ENCODE measurements at places on chromosomes 16 and 17.
A peak's percentile ranks its signal among the peaks of the same experiment; 100 is the strongest.

DNA sequence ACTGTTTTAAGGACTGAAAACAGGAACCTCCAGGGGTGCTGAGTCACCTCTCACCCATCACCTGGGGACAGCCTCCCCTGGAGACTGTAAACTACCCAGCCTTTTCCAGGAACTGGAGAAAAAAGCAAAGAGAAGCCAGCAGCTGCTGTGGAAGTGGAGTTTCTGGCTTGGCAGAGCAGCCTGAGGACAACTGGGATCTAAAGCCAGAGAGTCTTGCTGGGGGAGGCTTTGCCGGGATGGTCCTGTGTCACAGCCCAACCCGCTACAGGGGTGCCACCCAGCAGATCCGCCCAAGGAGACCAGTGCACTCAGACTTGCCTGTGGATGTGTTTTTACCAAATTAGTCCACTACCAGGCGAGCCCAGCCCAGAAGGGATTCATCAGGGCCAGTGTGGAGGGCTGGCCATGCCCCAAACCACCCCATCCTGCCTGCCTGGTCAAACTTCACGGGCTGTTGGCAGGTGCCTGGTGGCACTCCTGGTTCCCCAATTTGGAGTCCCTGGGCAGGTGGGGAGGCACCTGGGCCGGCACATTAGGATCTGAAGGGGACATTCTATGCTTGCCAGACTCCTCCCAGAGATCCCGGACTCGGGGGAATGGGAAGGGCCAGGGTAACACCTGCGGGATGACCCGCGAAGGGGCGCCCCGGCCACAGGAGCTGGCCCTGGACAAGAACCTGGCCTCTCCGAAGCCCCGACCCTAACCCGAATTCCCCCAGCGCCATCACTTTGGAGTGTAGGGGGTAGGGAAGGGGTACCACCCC, 771 bp downstream of the MSRB1 start:
- DNase-seq, result no peak

DNA sequence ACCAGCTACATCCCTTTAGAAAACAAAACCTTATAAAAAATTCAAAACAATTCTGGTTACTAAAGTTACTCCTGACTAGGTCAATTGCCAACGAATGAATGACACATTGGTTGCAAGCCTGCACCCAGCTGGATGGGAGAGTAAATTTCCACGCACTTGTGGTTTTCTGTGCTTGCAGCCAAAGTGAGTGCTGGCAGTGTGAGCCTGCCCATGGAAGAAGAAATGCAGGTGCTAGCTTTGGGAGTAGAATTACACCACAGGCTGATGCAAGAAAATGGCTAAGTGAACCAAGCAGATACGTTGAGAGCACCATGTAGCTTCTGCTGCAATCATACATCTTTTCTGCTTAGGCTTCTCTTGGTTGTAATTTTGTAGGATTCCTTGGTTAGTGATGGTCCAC, 74.6 kb downstream of the SYCE1L start:
- no peak for DNase-seq

- DNase-seq, result no peak
Measured at GRCh38 chr17:34703533-34703932, 124.2 kb downstream of the TMEM132E start.

- peak; percentile 4 for DNase-seq
Measured at GRCh38 chr17:64507413-64507782, 621 bp downstream of the CEP95 start.

- no peak for DNase-seq
Measured at GRCh38 chr16:63403792-63404191, 1367.6 kb upstream of the CDH8 start.

- no peak for DNase-seq
Measured at GRCh38 chr17:32393904-32394303, 43.9 kb downstream of the ZNF207 start.

GRCh38 chr16:1144476-1145382, 8.2 kb upstream of the CACNA1H start:
- no peak for DNase-seq

DNA sequence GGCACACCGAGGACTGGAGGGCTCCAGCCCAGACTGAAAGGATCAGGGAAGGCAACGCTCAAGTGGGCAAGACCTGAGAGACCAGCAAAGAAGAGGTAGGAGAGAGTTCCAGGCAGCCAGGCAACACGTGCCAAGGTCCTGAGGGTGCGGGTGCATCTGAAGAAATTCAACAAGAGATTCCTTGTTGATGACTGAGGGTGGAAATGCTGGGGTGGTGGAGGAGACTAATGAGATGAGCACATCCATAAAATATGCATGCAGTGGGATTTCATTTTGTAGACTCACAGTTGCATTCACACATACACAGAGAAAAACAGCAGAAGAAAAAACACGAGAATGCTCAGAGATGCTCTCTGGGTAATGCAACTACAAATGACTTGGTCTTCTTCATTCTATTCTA, 154.8 kb upstream of the FOXF1 start:
- DNase-seq, result no peak

- no peak for DNase-seq
Measured at GRCh38 chr16:23071196-23072083, 77.8 kb downstream of the USP31 start.

DNA sequence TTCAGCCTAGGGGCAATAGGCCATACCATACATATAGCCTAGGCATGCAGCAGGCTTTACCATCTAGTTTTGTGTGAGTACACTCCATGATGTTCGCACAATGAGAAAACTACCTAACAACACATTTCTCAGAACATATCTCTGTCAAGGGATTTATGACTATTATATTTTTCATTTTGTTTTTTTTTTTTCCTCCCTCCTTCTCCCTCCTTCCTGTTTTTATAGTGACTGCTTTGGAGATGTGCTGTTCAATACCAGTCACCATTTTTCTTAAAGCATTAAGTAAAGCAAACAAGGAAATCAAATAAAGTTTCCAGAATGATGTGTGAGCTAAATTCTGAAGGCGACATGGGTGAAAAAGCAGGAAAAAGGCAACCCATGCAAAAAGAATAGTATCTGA, 194.6 kb downstream of the STX8 start:
- DNase-seq, result no peak

- DNase-seq, result no peak
Measured at GRCh38 chr17:28849281-28849680, 5.5 kb upstream of the ERAL1 start.

DNA sequence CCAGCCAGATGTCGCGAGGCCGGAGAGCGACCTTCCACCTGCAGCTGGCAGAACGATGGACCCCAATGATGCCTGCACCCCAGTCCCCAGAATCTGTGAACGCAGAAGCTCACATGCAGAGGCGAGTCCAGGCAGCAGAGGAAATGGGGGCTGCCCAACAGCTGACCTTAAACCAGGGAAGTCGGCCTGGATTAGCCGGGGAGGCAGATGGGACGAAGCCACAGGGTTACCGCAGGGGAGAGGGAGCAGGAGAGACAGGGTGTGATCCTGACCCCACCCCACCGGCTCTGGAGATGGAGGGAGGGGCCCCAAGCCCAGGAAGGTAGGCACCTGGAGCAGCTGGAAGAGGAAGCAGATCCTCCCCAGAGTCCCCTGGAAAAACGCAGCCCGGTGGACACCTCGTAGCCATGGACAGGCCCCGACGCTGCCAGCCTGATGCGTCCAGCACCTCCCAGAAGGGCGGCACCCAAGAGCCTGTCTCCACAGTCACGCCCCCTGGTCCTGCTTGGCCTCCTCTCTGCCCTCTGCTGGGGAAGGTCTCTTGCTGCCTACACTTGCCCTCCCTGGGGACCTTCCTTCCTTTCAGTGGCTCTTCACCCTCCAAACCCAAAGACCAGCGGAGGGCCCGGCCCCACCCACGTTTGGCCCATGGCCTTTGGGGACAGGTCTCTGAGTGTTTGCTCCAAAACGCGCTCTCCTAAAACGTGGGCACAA, 37.3 kb downstream of the PIEZO1 start:
- DNase-seq, result no peak

GRCh38 chr17:41178341-41178740, 320 bp upstream of the KRTAP4-2 start:
- no peak for DNase-seq

GRCh38 chr17:82865274-82865673, 25.5 kb upstream of the ZNF750 start:
- DNase-seq, result no peak

DNA sequence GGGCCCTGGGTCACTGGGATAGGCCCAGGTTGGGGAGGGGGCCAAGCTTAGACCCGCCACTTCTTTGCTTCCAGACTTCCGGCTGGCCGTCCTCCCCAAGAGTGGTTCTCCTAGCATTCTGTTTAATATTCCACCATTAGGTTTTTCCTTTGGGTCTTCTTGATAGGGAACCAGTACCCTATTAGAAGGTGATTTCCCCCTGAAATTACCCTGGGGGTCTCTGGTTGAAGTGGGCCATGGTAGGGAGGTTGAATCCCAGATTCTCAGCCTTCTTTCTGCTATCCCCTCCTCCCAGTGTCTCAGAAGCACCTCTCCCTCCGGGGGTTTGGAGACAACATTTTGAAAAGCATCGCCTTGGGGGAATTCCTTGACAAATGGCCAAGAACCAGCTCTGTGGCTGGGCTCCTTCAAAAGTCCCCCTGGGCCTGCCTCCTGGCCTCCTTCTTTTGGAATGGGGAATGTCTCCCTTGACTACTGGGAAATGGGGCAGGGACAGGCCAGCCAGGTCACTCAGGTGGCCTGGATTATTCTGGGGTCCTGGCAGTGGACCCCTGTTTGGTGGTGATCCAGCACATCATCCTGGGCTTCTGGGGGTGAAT, 5.7 kb downstream of the LASP1 start:
- DNase-seq, result no peak

DNA sequence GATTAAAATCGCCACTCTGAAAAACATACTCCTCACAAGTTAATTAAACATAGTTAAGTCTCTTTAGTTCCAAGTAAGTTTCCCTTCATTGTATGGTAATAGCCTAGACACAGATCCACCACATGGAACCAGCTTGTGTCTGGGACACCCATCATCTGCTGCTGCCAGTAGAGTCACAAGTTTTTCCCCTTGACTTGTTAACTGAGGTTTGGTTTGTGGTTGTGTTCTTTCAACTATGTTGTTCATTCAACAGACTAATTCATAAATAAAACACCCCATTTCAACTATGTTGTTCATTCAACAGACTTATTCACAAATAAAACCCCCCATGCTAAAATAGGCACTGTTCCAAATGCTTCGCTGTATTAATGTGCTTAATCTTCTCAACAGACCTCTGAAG, 24.4 kb downstream of the YWHAE start:
- DNase-seq, result no peak

GRCh38 chr16:8847145-8847544, 21.7 kb downstream of the CARHSP1 start:
- no peak for DNase-seq

DNA sequence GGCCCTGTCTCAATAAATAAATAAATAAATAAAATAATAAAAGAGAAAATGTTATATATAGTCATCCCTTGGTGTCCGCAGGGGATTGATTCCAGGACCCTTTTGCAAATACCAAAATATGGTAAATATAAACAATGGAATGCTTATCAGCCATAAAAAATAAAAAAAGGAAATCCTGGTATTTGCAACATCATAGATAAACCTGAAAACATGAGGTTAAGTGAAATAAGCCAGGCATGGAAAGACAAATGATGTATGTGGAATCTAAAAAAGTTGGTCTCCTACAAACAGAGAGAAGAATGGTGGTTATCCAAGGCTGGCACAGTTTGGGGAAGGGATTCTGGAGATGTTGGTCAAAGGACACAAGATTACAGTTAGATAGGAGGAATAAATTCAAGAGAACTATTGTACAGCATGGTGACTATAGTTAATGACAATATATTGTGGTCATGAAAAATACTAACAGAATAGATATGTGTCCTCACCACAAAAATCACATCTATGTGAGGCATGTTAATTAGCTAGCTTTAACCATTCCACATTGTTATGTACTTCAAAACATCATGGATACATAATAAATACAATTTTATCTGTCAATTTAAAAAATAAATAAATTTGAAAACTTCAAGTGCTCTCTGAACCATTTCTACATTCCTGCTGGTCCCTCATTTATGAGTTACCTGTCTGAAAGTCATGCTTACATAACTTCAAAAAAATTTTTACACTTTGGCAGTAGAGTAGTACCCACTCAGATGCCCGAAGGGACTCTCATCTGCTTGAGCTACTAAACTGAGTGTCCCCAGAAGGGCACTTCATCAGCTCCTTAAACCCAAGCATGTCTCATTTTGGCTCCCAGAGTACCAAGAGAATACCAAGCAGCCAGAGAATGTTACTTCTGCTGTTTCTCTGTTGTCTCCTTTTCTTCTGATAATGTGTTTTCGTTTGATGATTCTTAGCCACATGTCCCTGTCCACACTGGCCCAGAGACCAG, 26.6 kb downstream of the N4BP1 start:
- no peak for DNase-seq

DNA sequence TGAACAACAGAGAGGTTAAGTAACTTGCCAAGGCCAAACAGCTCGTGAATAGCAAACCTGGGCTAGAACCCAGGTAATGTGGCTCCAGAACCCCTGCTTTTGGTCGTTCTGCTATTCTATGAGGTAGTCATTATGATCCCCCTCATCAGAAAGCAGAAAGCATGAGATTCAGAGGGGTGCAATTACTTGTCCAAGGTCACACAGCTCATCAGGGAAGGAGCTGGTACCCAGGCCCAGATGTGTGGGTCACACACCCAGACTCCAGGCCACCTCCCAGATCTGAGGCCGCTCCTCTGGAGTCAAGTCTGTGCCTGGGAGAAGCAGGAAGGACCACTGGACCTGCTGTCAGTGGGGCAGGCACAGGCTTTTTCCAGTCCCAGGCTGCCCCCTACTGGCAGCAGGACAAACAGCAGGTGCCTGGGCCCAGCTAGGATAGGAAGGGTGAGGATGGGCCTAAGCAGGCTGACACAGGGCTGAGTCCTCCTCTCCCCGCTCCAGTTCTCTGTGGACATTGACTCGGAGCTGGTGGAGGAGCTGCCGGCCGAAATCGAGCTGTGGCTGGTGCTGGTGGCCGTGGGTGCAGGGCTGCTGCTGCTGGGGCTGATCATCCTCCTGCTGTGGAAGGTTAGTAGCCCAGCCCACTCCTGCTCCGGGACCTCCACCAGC, 7.8 kb upstream of the PDK2 start:
- DNase-seq, result no peak

DNA sequence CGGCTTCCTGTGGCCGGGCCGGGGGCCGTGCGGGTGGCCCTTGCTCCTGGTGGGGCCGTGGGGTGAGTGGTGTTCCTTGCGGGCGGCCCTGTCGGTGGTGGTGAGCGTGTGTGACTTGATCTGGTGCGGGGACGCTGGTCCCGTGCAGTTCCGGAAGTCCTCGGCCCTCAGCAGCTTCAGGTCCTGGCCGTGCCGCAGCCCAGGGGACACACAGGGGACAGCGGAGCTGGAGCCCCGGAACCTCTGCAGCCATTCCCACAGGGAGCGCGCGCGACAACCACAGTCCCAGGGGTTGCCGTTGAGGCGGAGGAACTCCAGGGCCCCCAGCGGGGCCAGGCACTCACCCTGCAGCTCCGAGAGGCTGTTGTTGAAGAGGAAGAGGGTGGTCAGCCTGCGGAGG, 88.4 kb downstream of the RTN4RL1 start:
- DNase-seq, result no peak

GRCh38 chr17:75695830-75696271, 25.4 kb upstream of the ITGB4 start:
- no peak for DNase-seq

DNA sequence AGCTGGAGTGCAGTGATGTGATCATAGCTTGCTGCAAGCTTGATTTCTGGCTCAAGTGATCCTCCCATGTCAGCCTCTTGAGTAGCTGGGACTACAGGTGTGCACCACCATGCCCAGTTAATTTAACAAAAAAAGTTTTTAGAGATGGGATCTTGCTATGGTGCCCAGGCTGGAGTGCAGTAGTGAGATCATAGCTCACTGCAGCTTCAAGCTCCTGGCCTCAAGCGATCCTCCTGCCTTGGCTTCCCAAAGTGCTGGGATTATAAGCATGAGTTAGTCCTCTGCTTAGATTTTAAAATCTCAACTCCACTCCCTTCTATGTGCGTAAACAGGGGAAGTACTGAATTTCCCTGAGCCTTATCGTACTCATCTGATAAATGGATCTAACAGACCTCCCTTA, 6.3 kb downstream of the RABEP2 start:
- DNase-seq, result no peak
